ENCODE measurements at places on chromosomes 11 and 22.

DNA sequence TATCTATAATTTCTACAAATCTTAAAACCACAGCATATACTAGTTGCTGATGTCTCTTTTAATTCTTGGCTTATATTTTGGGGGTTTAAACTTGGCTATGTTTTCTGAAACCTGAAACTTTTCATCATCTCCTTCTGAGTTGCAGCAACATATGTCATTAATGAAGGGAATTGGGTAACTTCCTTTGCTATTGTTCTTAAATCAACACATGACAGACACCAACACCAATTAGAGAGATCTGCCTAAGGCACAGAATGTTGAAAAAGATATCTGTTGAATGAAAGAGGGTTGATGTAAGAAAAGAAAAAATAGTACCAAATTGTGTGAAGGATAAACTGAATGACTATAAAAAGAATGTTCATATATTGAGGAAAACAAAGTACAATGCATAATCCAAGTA is 10.3 kb upstream of the GAS2 start:
- DNase-seq = no peak

- DNase-seq = no peak
Observed at GRCh38 chr22:23526596-23527316, 53.3 kb downstream of the IGLL1 start.

GRCh38 chr11:13137844-13138301 is 128.8 kb downstream of the RASSF10 start:
- DNase-seq = no peak

DNA sequence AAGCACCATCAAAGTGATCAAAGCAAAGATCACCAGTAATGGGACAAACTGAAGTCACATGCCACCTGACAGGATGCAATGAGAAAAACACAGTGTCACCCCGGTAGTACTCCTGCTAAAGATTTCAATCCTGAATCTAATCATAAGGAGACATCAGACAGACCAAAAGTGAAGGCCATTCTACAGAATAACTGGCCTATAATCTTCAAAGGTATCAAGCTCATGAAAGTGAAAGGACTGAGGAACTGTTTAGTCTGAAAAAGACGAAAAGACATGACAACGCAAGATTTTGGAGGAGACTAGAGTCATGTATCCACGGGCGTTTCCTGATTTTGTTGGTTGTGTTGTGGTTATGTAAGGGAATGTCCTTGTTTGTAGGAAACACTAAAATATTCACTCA is 42.4 kb upstream of the TSKU start:
- no peak for DNase-seq

GRCh38 chr22:17754233-17754925 is 19.9 kb downstream of the BID start:
- no peak for DNase-seq

GRCh38 chr11:20327377-20327935 is 36.1 kb upstream of the HTATIP2 start:
- no peak for DNase-seq

GRCh38 chr11:73384872-73385689 is 8.9 kb downstream of the RELT start:
- no peak for DNase-seq

DNA sequence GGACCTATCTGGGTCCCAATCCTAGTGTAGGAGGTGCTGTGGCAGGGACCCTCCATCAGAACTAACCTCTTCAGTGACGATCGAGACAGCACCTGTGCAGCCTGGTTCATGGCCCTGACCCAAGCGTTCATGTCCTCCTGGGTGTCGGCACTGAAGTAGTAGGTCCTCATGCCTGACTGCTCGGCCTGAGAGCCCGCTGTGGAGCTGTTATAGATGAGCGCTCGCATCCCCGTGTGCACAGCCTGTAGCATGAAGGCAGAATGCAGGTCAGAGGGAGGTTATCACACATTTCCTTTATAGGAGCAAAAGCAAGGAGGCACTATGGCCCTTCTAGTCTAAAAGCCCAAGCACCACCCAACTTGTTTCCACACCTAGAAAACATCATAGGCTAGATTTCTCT is 103.0 kb downstream of the C11orf58 start:
- DNase-seq = no peak

DNA sequence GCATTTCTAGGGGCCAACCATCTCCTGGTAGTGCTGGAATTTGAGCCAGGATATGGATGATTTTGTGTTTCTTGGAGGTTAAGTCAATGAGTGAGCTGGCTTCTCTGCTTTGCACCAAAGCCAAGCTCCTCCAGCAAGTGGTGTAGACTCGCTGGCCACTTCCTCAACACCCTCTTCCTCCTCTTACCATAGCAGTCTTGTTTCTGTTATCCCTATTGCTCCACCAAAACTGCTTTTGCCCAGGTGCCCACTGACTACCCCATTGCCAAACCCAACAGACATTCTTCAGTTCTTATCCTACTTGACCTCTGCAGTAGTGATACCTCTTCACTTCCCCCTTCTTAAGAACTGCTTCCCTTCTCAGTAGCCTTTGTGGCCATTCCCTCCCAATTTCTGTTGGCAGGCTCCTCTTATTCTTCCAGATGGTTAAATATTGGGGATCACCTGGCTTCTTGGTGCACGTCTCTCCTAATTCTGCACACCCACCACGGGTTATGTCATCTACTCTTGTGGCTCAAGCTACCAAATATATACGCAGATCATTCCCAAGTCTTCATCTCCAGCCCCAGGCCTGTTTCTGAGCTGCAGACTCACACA is 7.0 kb upstream of the PRG2 start:
- DNase-seq = no peak

- no peak for DNase-seq
Observed at GRCh38 chr11:96318850-96319249, 24.1 kb downstream of the MAML2 start.

DNA sequence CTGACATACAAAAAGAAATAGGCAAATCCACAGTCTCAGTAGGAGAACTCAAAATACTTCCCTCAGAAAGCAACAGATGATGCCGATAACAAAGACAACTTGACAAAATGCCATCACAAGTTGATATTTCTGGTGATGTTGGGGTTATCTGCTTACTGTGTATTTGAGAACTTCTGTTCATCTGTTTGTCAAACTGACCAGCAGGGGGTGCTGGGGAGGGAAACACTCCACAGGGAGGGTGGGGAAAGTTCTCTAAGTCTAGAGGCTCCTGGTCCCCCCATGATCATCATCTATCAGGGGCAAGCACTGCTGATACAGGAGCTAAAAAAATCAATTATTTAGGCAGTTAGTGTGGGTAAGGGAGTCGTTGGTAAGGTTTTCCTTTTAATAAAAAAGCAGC is 19.2 kb downstream of the GLYATL1 start:
- no peak for DNase-seq

GRCh38 chr11:46305295-46305694 is 27.8 kb downstream of the CREB3L1 start:
- no peak for DNase-seq

GRCh38 chr11:70498976-70499801 is 100.9 kb downstream of the CTTN start:
- no peak for DNase-seq

DNA sequence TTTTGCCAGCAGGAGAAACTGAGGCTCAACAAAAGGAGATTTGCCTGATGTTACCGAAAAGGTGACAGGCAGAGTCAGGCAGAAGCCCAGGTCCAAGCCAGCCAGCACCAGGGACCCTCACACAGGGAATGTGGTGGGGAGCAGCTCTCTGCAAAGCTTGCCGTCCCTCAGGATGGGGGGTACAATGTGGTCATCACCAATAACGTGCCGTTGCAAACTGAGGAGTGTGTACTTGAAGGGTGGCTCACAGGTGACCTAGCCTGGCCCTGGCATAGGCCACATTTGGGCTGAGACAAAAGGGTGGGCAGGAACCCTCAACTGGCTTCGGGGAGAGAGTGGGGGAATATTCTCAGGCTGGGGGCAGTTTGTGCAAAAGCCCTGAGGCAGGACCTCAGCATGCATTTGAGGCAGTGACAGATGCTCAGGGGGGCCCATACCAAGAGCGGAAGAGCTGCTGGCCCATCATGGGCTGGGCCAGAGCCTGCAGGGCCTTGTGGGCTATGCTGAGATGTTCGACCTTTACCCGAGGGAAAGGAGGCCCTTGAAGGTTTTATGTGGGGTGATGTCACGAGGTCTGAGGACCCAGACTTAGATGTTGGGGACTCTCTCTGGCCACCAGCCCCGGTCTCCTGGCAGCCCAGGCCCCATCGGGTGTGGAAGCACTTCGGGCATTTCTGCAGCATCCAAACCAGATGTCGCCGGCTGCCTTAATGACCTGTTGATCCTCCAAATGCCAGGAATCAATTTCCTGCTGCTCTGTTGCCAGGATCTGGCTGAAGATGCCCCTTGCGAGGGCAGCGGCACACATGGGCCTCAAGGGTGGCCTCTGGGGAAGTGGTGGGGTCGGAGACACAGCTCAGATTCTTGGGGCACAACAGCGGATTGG is 57.4 kb upstream of the SHISAL1 start:
- no peak for DNase-seq

DNA sequence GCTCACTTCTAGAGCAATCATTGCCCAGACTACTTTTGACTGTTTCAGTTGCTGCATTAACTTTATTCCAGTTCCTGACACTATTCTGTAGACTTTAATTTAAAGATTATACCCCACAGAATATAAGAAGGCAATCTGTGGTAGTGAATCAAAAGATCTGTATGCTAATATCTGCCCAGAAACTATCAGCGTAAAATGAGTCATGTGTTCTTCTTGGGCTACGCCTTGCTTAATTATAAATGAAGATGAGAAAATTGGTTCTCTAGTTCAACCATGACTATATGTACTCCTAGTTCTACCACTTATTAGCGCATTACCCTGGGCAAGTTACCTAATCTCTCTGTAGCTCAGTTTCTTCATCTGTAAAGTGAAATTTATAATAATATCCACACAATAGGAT is 128.5 kb downstream of the CWF19L2 start:
- DNase-seq = no peak

Measured in stimulated activated CD8-positive, alpha-beta memory T cell treated with anti-CD3 and anti-CD28 coated beads, Interleukin-2, amount 100 ng/mL, for 1 hour (primary cell).